ENCODE measurements at places on chromosomes 12 and 14. TPM values are rescaled to one million over a fixed set of nuclear protein-coding genes. Genes with fewer than 3 reads are reported as not detected.

The TMTC1 gene
- 0.84 TPM for total RNA-seq

DNA sequence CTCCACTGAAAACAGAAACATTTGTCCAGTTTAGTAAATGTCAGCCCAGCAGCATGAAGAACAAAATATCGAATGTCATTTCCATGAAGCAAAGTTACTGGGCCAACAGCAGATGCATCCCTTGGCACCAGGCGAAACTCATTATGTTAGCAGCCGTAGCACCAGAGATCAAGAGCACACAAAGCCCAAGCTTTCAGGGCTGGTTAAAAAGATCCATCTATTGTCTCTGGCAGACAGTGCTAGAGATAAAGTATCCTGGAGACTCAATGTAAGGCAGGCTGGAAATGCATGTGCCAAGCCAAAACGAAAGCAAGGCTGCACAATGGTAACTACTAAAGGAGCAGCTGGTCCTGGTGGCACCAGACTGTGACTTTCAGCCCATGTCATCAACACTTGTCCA is 120.3 kb upstream of the PLEKHG7 start:
- DNase-seq, result no peak

DNA sequence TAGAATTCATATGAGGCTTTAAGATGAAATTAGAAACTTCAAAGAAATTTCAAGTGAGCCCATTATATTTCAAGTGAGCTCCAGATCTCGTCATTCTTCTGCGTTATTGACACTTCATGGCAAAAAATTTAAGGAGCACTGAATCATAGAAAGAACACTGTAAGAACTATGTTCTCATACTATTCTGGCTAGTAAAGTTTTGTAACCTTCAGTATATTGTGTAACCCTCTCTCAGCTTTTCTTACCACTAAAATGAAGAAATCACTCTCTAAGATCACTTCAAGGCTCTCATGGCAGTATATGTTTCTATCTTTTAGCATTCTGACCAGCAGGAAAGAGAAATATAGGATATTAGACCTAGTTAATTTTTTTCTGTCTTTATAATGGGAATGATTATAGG is 6.3 kb downstream of the GPHN start:
- DNase-seq, result no peak

- DNase-seq, result no peak
Observed at GRCh38 chr12:131159660-131160059, 206.0 kb downstream of the ADGRD1 start.

GRCh38 chr14:88934351-88934806 is 109.9 kb downstream of the TTC8 start:
- DNase-seq, result peak; percentile 5

The DPY19L2 gene
- 5.4 TPM for total RNA-seq

GRCh38 chr12:132569856-132570480 is 40.4 kb downstream of the LRCOL1 start:
- DNase-seq, result no peak

DNA sequence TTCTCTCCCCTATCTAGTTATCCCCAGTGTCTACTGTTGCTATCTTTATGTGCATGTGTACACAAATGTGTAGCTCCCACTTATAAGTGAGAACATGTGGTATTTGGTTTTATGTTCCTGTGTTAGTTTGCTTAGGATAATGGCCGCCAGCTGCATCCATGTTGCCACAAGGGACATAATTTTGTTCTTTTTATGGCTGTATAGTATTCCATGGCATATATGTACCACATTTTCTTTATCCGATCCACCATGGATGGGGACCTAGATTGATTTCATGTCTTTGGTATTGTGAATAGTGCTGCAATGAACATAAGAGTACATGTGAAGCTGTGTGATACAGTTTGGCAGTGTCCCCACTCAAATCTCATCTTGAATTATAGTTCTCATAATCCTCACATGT is 218.1 kb downstream of the KSR2 start:
- DNase-seq, result no peak

GRCh38 chr14:76169776-76170175 is 18.1 kb downstream of the GPATCH2L start:
- no peak for DNase-seq

GRCh38 chr14:103043257-103044015 is 13.9 kb downstream of the CDC42BPB start:
- DNase-seq, result no peak

DNA sequence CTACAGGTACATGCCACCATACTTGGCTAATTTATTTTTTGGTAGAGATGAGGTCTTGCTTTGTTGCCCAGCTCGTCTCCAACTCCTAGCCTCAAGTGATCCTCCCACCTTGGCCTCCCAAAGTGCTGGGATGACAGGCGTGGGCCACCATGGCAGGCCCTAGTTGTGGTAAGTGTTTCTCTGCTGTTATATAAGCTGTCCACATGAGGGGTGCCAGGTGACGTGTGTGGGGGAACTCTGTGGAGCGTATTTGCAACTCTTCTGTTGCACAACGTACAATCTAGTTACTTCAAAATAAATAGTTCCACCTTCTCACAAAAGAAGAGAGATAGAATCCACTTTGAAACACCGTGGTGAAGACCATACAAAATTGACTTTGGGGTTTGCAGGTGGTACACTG is 125.1 kb downstream of the NCOR2 start:
- DNase-seq, result no peak

DNA sequence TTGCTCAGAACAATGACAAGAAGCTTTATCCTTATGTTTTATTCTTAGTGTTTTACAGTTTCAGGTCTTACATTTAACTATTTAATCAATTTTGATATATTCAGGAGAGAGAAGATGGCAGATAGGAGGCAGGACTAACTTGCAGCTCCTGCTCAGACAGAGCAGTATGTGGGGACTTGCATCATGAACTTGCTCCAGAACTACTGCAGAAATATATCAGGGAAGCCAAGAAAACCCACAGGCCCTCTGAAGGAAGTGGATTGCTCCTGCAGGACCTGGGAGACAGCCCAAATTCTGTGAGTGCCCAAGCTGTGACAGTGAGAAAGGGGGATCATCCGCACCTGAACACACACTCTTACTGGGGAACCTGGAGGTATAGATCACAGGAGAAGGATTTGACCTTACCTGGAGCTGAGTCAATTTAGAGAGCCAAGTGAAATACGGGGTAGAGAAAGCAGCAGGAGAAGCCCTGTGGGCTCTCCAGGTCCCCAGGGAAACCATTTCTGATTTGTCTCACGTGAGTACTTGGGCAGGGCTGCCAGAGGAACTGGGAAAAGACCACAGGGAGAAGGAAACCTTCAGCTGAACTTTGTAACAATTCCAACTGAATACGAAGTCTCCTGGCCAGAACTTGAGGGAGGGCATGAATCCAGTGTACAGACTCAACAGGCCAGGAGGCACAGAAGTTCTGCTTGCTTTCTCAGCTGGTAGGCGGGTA is 28.9 kb upstream of the TSPAN8 start:
- no peak for DNase-seq

DNA sequence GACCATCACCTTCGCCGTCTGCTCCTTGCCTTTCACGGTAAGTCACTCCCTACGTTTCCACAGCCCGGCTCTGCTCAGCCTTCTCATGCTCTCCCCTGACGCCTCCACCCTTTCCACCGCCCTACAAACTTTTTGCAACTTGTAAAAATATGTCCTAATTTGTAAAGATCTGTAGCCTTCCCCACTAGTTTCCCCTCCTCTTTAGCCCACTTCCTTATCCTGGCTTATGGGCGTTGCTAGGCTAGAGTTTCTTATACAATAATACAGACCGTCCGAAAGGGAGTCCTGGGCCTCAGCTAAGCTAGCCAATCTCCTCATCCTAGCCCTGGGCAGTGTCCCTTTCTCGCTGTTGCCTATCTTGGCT is 1.2 kb downstream of the PTGER2 start:
- no peak for DNase-seq

DNA sequence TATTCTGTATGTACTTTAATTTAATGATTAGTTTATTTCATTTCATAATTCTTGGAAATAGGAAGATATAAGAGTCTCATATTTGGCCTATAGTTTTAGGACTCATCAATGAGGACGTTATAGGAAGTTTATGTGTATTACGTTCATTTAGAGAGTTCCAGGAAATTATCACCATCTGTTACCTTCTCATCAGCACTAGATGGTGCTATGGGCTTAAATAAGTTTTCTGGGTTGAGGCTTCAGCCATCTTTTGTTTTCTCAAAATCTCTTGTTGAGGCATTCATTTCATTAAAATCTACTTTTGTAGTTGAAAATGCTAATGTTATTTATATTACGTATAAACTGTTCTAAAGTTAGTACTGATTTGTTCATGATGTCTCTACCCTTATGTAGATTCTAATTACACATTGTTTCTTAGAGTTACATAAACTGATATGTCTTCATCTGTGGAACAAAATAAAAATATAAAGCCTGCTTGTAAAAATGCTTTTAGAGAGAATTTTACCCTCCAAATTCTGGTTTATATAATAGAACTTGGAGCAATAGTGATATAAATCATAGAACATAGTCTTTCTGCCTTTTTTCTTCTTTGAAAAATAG is 89.2 kb downstream of the CFAP54 start:
- peak; percentile 50 for DNase-seq

The SYNDIG1L gene
- not detected for total RNA-seq

DNA sequence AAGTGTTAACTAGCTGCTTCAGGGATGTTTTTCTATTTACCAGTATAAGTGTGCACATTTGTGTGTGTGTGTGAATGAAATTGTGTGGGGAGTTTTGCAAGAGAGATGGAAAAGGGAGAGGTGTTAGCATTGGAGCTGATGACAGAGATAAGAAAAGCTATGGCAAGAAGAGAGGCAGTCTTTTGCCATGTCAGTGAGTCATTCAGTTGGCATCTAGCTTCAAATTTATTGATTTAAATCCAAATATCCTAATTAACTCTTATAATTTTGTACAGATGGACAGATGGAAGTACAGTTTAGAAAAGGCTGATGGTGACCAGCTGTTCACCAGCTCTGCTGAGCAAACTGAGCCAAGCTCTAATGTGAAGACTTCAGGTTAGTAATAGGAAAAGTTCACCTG is 3.3 kb upstream of the BHLHE41 start:
- peak; percentile 50 for DNase-seq

- DNase-seq, result no peak
Observed at GRCh38 chr14:91327250-91327595, 82.7 kb upstream of the GPR68 start.

The HOXC4 gene
- total RNA-seq, result 2.5 TPM

The COX8C gene
- total RNA-seq, result not detected

- DNase-seq, result no peak
Observed at GRCh38 chr12:28954333-28954732, 194.7 kb upstream of the FAR2 start.

The SLC7A8 gene
- total RNA-seq, result 1.6 TPM

DNA sequence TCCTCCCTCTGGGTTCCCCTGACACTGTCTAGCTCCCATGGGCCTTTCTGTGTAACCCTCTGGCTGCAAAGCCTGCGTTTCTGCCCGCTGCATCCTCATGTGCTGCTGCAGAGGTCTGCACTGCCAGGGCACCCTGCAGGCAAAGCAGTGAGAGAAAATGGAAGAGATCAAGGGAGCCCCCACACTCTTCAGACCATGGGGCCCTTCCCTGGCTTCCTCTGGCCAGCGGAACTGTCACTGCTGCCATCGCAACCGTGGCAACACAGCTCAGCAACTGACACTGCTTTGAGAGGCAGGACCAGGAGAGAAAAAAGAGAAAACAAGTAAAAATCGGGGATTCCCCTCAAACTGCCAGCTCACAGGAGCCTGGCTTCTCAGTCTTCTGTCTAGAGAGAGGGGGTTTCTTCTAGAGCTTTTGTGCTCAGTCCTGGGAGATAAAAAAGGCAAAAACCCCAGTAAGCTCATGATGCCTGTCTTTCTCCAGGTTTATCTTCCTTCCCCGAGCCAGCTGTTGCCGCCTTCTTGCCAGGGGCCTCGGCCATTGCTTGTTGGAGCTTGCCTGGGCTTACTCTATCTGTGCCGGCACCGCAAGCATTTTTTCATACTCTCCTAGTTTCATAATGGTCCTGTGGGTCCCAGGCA is 38.9 kb downstream of the C14orf132 start:
- DNase-seq, result peak; percentile 48

The CYP46A1 gene
- not detected for total RNA-seq

GRCh38 chr12:11815397-11815796 is 165.9 kb downstream of the ETV6 start:
- DNase-seq, result no peak

- DNase-seq, result no peak
Observed at GRCh38 chr14:89797148-89797547, 157.4 kb downstream of the EFCAB11 start.

The USP5 gene
- total RNA-seq, result 62.7 TPM

- no peak for DNase-seq
Observed at GRCh38 chr12:109268896-109269295, 40.2 kb downstream of the FOXN4 start.

The RHOJ gene
- 0.12 TPM for total RNA-seq

- DNase-seq, result no peak
Observed at GRCh38 chr12:129009833-129010622, 156.8 kb downstream of the GLT1D1 start.

The NTS gene
- not detected for total RNA-seq

Data from RPMI7951 (cell line).